GM12892 (cell line): ENCODE measurements at places on chromosomes 5 and 9.

DNA sequence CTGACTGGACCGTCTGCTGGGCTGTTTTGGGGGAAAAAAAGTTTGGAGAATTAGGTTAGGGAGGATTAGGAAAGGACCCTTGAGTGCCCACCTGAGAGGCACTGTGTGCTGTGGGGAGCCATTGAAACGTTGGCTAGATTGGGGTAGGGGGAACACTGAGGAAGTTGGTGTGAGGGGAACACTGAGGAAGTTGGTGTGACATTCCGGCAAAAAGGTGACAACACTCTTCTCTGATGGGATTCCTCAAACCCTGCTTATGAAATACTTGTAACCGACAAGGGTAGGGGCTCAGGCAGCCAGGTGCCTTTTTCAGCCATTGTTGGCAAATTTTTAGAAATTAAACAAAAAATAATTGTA lies 1.0 kb downstream of the CYSTM1 start:
- no peak for DNase-seq

DNA sequence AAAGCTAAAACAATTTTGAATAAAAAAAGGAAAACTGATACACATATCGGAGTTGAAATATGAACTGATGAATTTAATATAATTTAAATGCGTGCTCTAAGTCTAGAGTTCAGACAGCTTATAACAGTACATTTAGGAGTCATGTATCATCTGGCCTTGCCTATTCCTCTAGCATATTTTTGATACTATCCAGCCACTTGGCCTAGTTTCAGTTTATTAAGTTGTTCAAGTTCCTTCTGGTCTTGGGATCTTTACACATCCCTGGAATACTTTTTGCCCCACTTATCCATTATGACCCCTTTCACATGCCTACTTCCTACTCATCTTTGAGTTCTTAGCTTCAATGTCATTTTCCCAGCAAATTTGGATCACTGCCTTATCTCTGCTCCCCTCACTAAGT lies 192.4 kb upstream of the EFNA5 start:
- DNase-seq = no peak

DNA sequence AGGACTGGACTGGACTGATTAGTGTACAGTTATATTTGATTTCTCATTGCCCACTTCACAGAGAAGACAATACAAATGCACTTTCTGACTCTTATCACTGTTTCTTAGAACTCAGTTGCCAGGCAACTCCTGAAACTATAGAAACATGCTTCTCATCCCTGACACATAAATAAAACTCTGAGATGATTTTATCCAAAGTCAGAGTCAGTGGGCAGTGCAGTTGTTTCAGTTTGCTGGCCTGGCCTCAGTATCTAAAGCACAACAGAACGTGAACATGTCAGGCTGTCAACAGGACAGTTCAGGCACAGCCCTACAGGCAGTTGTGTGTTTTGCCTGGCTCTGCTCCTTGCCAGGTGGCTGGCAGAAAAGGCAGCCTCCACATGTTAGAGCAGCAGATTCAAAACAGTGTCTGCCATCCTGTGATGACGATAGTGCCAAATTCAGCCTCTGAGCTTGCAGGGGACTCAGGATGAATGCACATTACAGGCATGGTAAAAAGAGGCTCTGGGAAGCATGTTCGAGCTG lies 65.1 kb upstream of the CCDC152 start:
- DNase-seq = no peak

DNA sequence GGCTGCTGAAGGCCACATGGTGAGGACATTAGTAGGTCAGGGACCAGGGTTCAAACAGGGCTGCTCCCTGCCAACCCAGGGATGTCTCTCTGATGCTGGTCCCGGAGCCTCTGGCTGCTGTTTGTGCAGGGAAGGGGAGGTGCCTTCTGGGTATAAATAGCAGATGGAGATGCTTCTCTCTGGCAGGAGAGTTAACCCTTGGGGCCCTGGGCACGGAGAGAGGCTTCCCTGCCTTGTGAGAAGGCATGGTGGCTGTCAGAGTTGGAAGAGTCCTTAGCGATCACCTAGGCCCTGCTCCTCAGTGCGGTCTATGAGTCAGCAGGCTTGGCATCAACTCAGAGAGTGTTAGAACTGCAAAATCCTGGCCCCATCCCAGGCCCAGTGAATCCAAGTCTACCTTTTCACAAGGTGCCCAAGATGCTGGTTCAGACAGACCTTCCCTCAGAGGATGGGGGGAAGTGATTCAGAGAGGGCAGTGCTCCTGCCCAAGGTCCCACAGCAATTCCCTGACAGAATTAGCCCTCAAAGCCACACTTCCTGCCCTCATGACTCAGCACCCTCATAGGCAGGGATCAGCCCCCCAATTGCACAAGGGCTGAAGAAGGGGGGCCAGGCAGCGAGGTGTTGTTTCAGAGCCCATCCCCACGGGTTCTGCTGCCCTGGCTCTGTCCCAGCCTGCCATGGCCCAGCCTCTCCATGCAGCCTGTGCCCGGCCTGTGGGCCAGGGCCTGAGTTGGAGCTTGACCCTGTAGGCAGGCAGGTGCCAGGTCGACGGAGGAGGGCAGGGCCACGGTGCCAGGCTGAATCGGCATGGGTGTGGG lies 25.6 kb downstream of the CAMK2A start:
- no peak for DNase-seq

GRCh38 chr9:98610211-98610610 lies 98.5 kb downstream of the GABBR2 start:
- DNase-seq = no peak

DNA sequence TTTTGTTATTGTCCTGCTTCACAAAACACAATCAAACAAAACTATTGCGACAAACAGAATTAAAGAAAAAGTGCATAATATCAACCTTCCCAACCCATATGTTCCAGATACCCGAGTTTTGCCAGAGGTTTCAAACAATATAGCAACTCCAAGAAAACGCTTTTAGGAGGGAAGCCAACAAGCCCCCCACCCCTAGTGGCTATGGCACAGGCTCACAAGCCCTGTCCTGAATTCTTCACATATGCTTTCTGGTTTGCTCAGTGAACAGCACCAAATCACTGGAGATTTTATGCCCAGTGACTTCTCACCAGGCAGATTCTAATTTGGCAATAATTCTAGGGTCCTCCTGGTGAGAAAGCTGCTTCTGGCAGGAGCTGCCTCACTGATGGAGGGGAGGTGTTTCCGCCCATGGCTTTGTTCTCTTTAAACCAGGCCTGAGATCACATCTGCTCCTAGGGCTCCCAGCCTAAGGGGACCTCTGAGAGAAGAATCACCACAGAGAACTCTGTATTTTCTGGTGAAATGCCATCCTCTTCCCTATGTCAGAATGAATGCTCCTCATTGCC lies 1982.4 kb downstream of the EFNA5 start:
- DNase-seq = no peak

DNA sequence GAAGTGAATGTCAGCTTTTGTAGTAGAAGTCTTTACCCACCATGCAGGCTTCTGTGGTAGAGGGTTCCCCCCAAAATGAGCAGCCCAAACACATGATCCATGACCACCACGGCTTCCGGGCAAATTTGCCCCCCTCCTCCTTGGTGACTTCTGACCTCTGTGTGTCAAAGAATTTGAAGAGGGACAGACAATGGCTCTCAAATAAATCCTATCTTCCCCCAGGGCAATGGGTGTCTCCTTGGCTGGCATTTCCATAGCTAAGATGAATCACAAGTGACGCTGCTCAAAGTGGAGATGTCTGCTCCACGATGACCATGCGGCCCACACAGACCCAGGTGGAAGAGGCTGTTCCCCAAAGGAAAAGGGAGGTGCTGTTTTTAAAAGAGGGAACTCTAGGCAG lies 30.2 kb upstream of the BOD1 start:
- DNase-seq = no peak

DNA sequence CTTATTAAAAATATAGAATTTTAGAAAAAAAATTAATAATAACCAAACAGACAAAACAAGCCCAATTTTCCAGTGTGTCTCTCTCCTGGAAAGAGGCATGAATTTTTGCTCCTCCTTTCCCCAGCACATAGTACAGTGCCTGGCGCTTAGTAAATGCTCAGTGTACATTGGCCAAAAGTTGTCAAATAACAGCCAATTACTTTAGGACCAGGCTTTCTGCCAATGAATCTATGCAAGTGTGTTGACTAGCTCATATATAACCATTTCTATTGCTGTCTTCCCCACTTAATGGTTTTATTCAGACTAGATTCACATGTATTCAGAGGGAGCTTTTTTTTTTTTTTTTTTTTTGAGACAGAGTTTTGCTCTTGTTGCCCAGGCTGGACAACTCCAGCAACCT lies 120.1 kb upstream of the CD180 start:
- no peak for DNase-seq

GRCh38 chr9:121654499-121655140 lies 3.2 kb downstream of the DAB2IP start:
- DNase-seq = no peak

- peak; percentile 48 for DNase-seq
Observed at GRCh38 chr9:136848393-136849037, 694 bp upstream of the PHPT1 start.

GRCh38 chr5:35145012-35145411 lies 85.3 kb downstream of the PRLR start:
- no peak for DNase-seq

- no peak for DNase-seq
Observed at GRCh38 chr5:99248066-99248465, 319.3 kb upstream of the CHD1 start.

DNA sequence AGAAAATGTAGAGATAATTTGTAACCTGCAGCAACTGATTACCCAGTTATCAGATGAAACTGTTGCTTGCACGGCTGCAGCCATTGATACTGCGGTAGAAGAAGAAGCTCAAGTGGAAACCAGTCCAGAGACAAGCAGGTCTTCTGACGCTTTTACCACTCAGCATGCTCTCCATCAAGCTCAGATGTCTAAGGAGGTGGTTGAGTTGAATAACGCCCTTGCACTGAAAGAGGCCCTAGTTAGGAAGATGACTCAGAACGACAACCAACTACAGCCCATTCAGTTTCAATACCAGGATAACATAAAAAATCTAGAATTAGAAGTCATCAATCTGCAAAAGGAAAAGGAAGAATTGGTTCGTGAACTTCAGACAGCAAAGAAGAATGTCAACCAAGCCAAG lies 1.7 kb downstream of the KIF4B start:
- DNase-seq = no peak

GRCh38 chr5:58890701-58891085 lies 307.8 kb downstream of the RAB3C start:
- DNase-seq = no peak

DNA sequence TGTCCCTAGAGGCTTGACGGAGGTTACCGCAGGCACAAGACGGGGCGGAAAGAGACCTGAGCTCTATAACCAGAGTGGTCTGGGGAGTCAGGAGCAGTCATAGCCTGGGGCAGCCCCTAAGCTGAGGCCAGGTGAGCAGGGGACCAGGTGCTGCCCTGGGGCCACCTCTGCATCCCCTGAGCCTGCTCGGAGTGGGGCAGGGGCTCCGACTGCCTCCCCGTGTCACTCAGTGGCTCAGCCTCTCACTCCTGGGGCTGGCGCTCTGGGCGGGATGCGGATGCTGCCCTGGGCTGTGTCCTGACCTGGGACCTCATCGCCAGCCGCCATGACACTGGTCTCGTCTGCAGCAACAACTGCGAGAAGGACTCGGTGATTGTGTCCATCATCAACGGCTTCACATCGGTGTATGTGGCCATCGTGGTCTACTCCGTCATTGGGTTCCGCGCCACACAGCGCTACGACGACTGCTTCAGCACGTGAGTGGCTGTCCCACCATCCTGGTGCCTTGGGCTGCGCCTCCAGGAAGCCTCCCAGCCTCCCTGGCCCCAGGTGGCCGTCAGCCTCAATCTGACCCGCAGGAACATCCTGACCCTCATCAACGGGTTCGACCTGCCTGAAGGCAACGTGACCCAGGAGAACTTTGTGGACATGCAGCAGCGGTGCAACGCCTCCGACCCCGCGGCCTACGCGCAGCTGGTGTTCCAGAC lies 8.8 kb upstream of the SLC6A18 start:
- DNase-seq = no peak

DNA sequence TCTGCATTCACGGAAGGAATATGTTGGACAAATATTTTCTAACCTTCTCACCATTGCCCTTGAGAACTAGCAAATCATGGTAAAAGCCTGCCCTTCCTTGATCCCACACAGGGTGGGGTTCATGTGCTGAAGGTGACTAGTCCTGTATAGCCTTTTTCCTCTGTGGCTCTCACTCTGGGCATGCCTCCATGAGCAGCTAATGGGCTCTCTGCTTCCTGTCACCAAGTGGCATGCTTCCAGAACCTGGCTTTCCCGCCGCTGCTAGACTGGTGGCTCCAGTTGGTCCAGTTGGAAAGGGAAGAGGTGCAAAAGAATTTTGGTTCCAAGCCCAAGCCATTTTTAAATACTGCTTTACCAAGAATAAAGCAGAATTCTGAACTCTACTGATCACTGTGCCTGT lies 35.5 kb downstream of the FBXO10 start:
- DNase-seq = no peak
